ENCODE measurements at places on chromosomes 7 and 10.

DNA sequence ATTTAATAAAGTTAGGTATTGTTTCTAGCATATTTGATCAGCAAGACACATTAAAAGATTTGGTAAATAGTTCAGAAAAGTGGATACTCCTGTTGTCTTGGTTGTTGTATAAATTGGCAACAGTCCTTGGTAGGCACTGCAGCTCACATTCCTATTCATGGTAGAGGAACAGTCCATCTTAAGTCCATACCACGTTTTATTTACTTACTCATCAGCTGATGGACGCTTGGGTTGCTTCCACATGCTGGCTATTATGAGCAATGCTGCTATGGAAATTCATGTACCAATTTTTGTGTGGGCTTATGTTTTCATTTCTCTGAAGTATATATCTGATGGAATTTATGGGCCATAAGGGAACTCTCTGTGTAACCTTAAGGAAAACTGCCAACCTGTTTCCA is 43.3 kb downstream of the C10orf120 start:
- no peaks in the 10 kb centered on the region for H3K36me3 ChIP-seq
- H3K4me1 ChIP-seq = no peaks in the 10 kb centered on the region
- H3K27ac ChIP-seq = peak overlapping the region; percentile 11
- H3K27me3 ChIP-seq = no peaks in the 10 kb centered on the region
- no peak for DNase-seq
- H3K4me3 ChIP-seq = no peak overlapping the region

- peak overlapping the region; percentile 20 for H3K27ac ChIP-seq
- no peaks in the 10 kb centered on the region for H3K27me3 ChIP-seq
- DNase-seq = no peak
- H3K4me1 ChIP-seq = no peaks in the 10 kb centered on the region
- H3K4me3 ChIP-seq = no peak overlapping the region
Observed at GRCh38 chr10:63114031-63114814, 18.9 kb upstream of the NRBF2 start.

DNA sequence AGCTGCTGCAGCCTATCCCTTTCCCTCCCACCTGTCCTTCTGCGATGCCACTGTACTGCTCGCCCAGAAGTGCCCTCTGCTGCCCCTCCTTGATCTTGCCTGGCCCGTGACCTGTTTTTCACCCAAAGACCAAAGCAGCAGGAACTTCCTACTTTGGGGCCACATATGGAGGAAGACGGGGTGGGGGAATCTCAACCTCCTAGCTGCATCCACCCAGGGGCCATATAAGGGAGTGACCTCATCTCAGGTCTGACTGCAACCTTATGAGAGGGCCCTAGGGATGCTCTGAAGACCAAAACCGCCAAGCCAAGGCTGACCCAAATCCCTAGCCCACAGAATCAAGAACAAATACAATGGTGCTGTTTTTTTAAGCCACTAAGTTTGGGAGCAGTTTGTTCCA is 15.7 kb downstream of the PRKCQ start:
- H3K27me3 ChIP-seq = no peaks in the 10 kb centered on the region
- H3K4me1 ChIP-seq = peaks cover 47% of the 10 kb centered on the region
- H3K36me3 ChIP-seq = no peaks in the 10 kb centered on the region
- no peak overlapping the region for H3K4me3 ChIP-seq

GRCh38 chr10:46070749-46071148 is 24.7 kb upstream of the MSMB start:
- no peak overlapping the region for H3K4me3 ChIP-seq
- no peak for DNase-seq
- H3K27ac ChIP-seq = no peak overlapping the region
- H3K4me1 ChIP-seq = no peaks in the 10 kb centered on the region

DNA sequence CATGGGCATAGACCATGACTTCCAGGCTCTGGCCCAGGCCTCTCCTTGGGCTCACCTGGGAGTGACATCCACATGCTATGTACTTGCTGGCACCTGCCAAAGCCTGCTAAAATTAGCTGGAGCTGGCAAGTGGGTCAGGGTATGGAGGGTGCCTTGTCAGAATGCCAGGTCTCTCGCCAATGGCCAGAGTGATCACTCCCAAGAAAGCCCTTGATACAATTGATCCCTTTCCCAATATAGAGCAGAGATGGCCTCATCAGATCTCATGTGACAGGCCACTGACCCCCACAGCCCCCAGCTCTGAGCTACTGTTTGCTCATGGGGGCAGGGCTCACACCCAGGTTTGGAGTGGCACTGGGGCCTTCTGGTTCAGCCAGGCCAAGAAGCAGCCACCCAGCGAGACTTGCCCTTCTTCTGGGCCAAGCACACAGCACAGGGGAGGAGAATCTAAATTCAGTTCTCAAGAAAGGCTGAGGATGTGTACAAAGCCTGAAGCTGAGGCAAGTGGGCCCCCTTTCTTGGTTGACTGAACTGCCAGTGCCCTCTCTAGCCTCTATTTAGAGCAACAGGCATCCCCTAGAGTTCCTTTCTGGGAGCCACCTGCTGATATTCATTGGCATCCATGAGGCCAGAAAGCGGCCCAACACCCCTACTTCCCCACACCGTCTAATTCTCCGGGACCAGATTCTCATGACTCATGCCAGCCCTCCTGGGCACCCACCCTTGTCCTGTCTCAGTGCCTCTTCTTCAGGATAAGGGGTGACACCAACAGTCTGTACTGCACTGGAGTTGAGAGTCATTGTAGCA is 18.9 kb upstream of the MYL7 start:
- H3K27me3 ChIP-seq = no peaks in the 10 kb centered on the region
- DNase-seq = no peak
- no peak overlapping the region for H3K4me3 ChIP-seq
- no peak overlapping the region for H3K27ac ChIP-seq
- H3K36me3 ChIP-seq = no peaks in the 10 kb centered on the region

- no peak for DNase-seq
- no peak overlapping the region for H3K4me3 ChIP-seq
- H3K27me3 ChIP-seq = no peaks in the 10 kb centered on the region
- H3K36me3 ChIP-seq = no peaks in the 10 kb centered on the region
- H3K4me1 ChIP-seq = no peaks in the 10 kb centered on the region
Observed at GRCh38 chr10:20237586-20237985, 421.4 kb downstream of the PLXDC2 start.

DNA sequence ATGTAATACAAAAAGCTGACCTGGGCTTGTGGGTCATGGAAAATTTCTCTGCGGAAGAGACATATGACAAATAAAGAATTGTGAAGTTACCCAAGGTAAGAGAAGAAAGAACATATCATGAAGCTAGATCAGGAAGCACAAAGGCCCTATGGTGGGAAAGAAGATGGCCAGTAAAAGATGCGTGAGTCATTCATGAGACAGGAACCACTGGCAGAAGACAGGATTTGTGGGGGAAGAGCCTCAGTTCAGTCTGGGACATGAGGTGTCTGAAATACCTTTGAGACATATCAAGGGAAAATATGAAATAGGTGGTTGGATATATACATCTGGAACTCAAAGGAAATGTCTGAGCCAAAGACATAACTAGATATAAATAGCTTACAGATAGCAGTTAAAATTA is 27.7 kb upstream of the AMPH start:
- H3K4me3 ChIP-seq = no peak overlapping the region
- no peaks in the 10 kb centered on the region for H3K36me3 ChIP-seq
- no peaks in the 10 kb centered on the region for H3K27me3 ChIP-seq
- no peak for DNase-seq

DNA sequence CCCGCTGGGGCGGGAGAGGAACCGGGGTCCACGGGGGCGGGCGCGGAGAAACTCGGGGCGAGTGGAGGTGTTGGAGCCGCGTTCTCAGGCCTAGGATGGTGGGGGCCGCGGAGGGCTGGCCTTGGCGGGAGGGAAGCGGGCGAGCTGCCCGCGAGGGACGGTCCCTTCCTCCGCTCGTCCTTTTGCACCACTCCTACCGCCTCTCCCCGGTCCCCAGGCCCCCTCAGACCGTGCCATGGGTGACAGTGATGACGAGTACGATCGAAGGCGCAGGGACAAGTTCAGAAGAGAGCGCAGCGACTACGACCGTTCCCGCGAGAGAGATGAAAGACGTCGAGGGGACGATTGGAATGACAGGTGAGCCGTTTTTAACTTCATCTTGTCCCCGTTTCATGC is 451 bp downstream of the SRRT start:
- H3K4me1 ChIP-seq = peaks cover 49% of the 10 kb centered on the region
- DNase-seq = no peak
- peak overlapping the region; percentile 90 for H3K27ac ChIP-seq
- no peaks in the 10 kb centered on the region for H3K36me3 ChIP-seq
- H3K4me3 ChIP-seq = peak overlapping the region; percentile 85

GRCh38 chr7:130201796-130202195 is 3.4 kb downstream of the TMEM209 start:
- H3K4me3 ChIP-seq = no peak overlapping the region
- H3K36me3 ChIP-seq = no peaks in the 10 kb centered on the region
- no peak for DNase-seq
- no peaks in the 10 kb centered on the region for H3K27me3 ChIP-seq

DNA sequence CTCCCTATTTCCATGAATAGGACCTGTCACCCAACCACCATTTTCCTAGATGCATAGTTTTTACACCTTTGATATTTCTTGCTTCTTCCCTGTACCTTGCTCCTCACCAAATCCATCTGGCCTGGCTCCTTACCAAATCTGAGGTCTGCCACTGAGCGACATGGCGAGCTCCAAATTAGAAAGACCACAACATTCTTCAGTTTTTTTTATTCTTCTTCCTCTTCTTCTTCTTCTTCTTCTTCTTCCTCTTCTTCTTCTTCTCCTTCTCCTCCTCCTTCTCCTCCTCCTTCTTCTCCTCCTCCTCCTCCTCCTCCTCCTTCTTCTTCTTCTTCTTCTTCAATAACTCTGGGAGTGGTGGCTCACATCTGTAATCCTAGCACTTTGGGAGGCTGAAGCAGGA is 7.1 kb downstream of the CPED1 start:
- H3K27me3 ChIP-seq = peaks cover 11% of the 10 kb centered on the region
- H3K4me1 ChIP-seq = peaks cover 70% of the 10 kb centered on the region
- H3K36me3 ChIP-seq = no peaks in the 10 kb centered on the region
- H3K4me3 ChIP-seq = no peak overlapping the region
- H3K27ac ChIP-seq = peak overlapping the region; percentile 66
- no peak for DNase-seq

- no peak overlapping the region for H3K27ac ChIP-seq
- DNase-seq = no peak
- H3K4me3 ChIP-seq = no peak overlapping the region
- no peaks in the 10 kb centered on the region for H3K36me3 ChIP-seq
- H3K4me1 ChIP-seq = no peaks in the 10 kb centered on the region
Observed at GRCh38 chr10:78528749-78529204, 495.1 kb downstream of the RPS24 start.

- no peaks in the 10 kb centered on the region for H3K36me3 ChIP-seq
- H3K4me3 ChIP-seq = no peak overlapping the region
- DNase-seq = no peak
- no peak overlapping the region for H3K27ac ChIP-seq
Observed at GRCh38 chr7:131618391-131618790, 62.0 kb upstream of the PODXL start.

DNA sequence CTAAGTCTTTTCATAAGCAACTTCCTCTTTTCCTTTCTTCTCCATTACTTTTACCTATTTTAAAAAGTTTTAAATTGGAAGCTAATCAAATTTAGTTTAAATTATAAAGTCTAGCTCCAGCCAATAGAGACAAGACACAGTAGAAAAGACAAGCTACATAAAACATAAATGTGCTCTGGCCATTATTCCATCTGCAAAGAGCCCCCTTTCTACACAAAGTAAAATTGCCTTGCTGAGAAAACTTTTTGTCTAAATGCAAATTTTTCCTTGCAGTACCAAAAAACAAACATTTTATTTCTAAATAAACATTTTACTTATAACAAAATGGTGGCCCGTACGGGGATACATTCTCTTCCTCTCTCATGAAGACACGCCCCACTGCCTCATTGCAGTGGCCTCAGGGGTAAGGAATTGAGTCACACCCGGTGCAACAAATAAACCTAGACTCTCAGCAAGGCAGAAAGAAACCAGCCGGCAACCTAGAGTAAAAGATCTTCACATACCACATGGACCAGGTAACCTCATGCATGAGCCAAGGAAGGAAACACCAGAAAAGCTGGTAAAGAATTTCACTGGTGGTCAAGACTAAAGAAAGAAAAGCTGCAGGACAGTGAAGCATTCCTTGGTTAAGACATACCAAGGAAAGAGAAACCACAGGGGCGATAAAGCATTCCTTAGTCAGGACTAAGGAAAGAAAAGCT is 71.6 kb upstream of the ZNF746 start:
- H3K4me1 ChIP-seq = no peaks in the 10 kb centered on the region
- no peak overlapping the region for H3K4me3 ChIP-seq
- H3K27me3 ChIP-seq = no peaks in the 10 kb centered on the region
- no peaks in the 10 kb centered on the region for H3K36me3 ChIP-seq

- peaks cover 5% of the 10 kb centered on the region for H3K27me3 ChIP-seq
- no peaks in the 10 kb centered on the region for H3K4me1 ChIP-seq
- DNase-seq = no peak
- H3K27ac ChIP-seq = no peak overlapping the region
Observed at GRCh38 chr10:112239347-112239746, 43.9 kb upstream of the TECTB start.

DNA sequence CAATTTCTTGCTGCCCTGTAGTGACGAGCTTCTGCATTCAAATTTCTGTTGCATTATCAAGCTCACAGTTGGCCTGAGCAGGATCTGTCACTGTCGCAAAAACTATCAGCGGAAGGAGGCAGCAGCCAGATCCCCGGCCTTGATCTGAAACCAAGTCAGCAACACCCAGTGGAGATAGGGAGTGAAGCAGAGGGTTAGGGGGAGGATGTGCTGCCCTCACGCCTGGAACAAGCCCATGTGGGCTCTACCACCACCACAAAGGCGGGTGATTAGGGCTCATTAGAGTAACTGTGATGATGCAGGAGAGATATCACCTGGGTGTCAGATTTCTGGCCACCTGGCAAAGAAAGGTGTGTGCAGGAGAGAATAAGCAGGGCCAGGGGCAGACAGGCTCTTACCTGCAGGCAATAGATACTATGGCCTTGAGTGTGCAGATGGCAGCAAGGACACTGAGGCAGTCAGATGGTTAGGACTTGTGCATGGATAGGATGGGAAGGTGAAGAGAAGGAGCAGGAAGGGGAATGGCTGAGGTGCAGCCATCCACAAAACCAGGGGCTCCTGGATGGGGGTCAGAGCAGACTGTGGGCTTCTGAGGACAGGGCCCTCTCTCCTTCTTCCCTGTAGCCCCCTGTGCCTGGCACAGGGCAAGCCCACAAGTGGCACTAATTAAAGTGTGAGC is 417.3 kb downstream of the RPS24 start:
- no peak overlapping the region for H3K4me3 ChIP-seq
- no peaks in the 10 kb centered on the region for H3K4me1 ChIP-seq
- H3K27ac ChIP-seq = no peak overlapping the region
- H3K27me3 ChIP-seq = no peaks in the 10 kb centered on the region
- no peak for DNase-seq
- H3K36me3 ChIP-seq = no peaks in the 10 kb centered on the region

GRCh38 chr10:93438613-93439253 is 43.4 kb downstream of the MYOF start:
- H3K36me3 ChIP-seq = no peaks in the 10 kb centered on the region
- H3K4me3 ChIP-seq = no peak overlapping the region
- H3K27me3 ChIP-seq = no peaks in the 10 kb centered on the region
- peak overlapping the region; percentile 99 for H3K27ac ChIP-seq
